ENCODE measurements at places on chromosomes 6 and 20.

- DNase-seq: no peak
Measured at GRCh38 chr20:46735436-46735835, 26.0 kb downstream of the SLC2A10 start.

DNA sequence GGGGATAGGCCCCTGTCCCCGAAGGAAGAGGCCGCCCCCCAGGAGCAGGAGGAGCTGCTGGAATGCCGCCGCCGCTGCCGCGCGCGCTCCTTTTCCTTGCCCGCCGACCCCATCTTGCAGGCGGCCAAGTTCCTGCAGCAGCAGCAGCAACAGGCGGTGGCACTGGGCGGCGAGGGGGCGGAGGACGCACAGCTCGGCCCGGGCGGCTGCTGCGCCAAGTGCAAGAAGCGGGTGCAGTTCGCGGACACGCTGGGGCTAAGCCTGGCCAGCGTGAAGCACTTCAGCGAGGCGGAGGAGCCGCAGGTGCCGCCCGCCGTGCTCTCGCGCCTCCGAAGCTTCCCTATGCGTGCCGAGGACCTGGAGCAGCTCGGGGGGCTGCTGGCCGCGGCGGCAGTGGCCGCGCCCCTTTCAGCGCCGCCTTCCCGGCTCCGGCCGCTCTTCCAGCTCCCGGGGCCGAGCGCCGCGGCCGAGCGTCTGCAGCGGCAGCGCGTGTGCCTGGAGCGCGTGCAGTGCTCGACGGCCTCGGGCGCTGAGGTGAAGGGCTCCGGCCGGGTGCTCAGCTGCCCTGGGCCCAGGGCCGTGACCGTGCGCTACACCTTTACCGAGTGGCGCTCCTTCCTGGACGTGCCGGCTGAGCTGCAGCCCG lies 630 bp downstream of the PPP1R3G start:
- DNase-seq: peak; percentile 69

GRCh38 chr6:138601128-138601527 lies 101.8 kb upstream of the NHSL1 start:
- no peak for DNase-seq

- DNase-seq: no peak
Measured at GRCh38 chr20:41218466-41218865, 81.1 kb downstream of the PLCG1 start.

DNA sequence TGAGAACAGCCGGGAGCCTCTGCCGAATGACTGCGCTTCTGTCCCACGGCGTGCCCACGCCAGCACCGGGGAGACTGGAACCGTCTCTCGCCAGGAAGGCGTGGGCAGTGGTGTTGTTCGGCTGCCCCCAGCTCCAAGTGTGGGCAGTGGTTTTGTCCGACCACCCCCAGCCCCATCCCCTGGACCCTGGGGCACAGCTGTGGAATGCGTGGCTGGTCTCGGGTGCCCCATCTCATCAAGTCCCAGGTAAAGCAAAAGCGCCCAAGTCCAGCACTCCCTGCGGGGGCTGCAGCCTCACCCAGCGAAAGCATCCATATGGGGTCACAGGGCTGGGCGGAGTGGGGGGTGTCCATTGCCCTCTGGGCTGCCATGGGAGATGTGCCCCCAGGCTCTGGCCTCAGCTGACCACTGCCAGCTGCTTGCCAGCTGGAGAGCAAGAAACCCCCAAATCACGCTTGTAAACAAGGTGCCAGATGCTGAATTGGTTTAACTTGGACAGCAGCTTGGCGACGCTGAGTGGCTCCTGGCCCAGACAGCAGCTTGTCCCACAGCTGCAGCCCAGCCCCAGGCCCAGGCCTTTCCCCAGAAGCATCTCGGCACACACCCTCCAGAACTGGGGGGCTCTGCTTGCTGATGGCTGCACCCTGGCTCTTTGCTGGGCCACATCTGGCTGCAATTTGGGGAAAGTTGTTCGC lies 4.5 kb downstream of the CABLES2 start:
- DNase-seq: no peak

GRCh38 chr20:51535674-51536073 lies 6.8 kb downstream of the NFATC2 start:
- no peak for DNase-seq

GRCh38 chr6:55916188-55916587 lies 40.8 kb upstream of the BMP5 start:
- no peak for DNase-seq

GRCh38 chr6:42390228-42390934 lies 61.3 kb downstream of the TRERF1 start:
- no peak for DNase-seq

Measured in glutamatergic neuron (in vitro differentiated cells).